Esophagus mucosa (tissue), 1 donor: ENCODE measurements at places on chromosomes 4 and X.
A peak's percentile ranks its signal among the peaks of the same experiment; 100 is the strongest.

DNA sequence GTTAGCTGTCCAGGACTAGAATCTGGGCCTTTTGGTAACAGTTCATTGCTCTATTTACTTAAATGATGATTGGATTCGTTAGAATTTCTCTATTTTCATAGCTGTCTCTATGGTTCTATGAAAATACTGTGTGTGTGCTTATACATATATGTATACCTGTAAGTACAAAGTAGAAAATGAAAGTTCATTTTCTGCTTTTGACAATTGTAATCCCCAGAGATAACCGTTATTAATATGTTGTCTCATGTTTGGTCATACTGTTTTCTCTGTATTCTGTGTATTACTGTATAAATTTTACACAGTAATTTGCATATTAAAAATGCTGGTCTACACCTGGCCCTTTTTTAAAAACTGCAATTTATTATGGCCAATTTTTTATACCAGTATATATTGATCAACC, 55.4 kb downstream of the CLCN3 start:
- no peak for ATAC-seq

DNA sequence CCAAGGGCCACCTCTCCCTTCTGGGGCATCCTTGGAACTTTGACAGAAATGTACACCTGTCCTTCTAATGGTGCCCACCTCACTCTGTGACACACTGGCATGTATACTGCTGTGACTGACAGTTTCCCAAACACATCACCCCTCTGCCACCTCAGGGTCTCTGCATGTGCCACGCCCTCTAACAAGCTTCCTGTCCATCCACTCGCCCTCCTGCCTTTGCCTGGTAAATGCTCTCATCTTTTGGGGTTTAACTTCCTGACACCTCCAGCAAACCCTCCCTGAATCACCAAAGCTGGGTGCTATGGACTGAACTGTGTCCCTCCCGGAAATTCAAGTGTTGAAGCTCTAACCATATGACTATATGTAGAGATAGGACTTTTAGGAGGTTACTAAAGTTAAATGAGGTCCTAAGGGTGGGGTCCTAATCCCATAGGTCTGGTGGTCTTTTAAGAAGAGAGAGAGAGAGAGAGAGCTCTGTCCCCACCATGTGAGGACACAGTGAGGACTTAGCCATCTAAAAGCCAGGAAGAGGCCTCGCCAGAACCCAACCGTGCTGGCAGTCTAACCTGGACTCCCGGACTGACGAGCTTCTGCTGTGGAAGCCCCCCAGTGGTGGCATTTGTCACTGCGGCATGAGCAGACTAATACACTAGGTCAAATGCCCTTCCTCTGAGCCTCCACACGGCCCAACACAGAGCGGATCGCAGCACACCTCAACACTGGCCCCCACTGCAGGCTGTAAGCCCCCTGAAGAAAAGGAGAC, 95.6 kb downstream of the AFAP1 start:
- ATAC-seq: peak; percentile 62

- ATAC-seq: no peak
These were observed 1114.5 kb upstream of the LCORL start for GRCh38 chr4:19135895-19136633.

DNA sequence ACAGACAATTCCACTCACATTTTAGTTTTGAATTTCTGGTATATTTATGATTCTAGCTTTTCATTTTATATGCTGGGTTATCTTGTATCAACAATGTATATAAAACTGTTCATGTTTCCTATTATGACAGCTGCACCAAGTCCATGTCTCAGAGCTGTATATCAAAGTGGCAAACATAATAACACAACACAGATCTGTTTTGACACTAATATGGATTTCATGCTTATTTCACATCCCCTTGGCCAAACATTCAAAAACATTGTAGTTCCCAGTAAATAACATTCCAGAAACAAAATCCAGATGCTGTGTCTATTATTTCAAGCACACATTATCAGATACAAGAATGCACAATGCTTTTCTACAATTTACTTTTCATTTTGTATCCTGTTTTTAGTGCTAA, 380.6 kb upstream of the MAGEB2 start:
- no peak for ATAC-seq

DNA sequence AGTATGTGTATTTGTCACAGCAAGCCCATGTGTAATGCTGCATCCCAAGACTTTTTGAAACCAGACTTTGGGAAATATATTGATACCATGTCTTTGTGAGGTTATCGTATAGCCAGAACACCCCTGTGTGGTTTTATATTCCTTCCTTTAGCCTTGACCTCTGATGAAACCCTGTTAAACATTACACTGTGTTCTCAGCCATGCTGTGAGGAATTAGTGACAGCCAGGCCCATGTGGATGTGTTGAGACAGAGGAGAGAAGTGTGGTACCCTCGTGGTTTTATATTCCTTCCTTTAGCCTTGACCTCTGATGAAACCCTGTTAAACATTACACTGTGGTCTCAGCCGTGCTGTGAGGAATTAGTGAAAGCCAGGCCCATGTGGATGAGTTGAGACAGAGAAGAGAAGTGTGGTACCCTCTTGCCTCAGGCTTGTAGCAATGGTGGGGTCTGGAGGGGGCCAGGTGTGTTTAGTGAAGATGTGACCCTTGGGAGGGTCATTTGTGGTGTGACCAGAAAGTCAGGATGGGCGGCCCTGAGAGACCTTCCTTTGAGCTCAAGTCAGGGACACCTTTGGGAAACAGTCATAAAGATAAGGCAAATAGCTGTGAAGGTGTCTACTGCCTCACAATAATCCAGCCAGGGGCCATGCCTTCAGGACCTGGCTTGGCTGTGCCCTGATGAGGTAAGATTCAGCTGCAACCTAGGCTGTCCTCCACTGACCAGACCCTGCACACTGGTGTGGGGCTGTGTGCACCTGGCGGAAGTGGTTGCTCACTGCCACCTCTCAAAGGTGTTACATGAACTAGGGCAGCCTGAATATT, 110.0 kb downstream of the IRF2 start:
- ATAC-seq: no peak

DNA sequence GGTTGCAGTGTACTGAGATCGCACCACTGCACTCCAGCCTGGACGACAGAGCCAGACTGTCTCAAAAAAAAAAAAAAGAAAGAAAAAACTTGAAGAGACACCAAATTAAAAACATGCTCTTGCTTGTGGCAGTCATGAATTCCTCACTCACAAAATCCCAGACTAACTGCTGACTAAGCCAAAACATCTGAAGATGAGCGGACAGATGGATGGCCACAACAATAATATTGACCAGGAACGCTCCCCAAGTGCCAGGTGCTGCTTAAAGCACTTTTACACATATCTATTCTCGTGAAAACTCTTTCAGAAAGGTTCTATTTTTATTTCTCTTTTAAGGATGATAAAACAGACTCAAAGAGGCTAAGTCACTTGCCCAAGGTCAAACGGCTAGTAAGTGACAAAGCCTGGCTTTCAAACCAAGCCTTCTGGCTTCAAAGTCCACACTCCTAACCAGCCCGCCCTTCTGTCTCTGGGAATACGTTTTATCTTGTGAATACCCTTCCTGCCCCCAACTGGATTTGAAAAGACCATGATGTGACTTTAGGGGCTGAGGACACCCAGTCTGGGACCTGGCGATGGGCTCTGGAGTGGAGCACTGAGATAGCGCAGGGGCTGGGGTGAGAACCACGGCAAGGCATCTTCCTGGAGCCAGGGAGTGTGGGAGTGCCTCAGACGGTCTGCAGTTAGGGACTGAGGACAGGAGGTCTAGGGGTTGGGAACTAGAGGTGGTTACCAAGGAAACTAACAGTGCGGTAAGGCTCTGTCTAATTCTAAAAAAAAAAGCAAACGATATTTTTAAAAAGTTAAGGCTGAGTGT, 9.5 kb upstream of the CXCR3 start:
- no peak for ATAC-seq

GRCh38 chrX:109841257-109841656, 108.2 kb upstream of the ACSL4 start:
- ATAC-seq: no peak

GRCh38 chr4:140968371-140968770, 164.9 kb downstream of the RNF150 start:
- ATAC-seq: no peak

GRCh38 chrX:120238933-120239332, 11.7 kb upstream of the ZBTB33 start:
- no peak for ATAC-seq
